ENCODE measurements at places on chromosomes 16 and 17.

DNA sequence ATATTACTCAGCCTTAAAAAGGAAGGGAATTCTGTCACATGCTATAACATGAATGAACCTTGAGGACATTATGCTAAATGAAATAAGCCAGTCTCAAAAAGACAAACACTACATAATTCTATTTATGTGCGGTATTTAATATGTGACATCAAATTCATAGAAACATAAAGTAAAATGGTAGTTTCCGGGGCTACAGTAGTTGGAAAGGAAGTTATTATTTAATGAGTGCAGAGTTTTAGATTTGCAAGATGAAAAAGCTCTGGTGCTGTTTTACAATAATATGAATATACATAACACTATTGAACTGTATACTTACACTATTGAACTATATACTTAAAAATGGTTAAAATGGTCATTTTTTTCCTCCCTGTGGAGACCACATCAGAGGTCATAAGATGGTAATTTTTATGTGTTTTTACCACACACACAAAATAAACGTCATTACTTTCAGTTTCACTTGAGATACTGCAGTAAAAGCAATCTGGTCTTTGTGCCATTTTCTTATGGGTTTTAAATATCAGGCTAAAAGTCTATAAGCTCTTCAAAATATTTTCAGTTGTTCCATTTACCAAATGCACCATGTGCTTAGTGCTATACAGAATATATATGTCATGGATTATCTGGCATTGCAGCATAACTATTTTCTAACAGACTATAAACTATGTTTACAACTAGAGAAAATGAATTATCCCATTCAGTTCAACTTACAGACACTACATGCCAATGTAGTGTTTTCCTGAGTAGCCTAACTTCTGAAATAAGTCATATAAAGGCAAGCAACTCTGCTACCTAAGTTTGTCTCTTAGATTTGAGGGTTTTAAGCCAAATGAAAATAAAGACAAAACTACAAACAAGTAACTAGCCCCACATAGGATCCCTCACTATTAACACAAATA, 90.9 kb downstream of the SPAG9 start:
- no peak for DNase-seq

- DNase-seq, result no peak
These were observed 14.2 kb upstream of the SYT17 start for GRCh38 chr16:19153876-19154275.

GRCh38 chr16:49763826-49764225, 92.1 kb downstream of the ZNF423 start:
- DNase-seq, result no peak

DNA sequence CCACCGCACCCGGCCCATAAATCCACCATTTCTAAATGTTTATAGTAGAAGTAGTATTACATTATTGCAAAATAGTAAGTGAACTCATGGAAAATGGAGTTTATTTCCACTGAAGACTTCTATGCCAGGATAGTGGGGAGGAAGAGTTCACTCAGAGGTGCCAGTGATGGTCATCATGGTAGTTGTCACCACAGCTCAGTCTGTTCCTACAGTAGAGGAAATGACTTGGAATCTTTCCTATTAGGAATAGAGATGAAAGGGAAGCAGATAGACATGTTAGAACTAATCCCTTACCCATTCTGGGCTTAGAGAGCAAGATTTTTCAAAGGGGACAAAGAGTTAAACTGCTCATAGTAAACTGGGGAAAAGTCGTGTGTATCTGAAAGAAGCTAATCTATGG, 20.1 kb downstream of the MRPL45 start:
- no peak for DNase-seq

GRCh38 chr16:80063031-80063712, 462.6 kb upstream of the MAF start:
- peak; percentile 56 for DNase-seq

GRCh38 chr16:86448306-86448890, 61.9 kb upstream of the FOXF1 start:
- DNase-seq, result no peak

GRCh38 chr16:70778901-70779309, 22.1 kb downstream of the VAC14 start:
- DNase-seq, result peak; percentile 94

GRCh38 chr17:4548721-4549531, 6.3 kb downstream of the MYBBP1A start:
- DNase-seq, result no peak

- DNase-seq, result no peak
These were observed 208.9 kb upstream of the CHMP6 start for GRCh38 chr17:80782536-80783427.

GRCh38 chr16:81214745-81215166, 23.7 kb upstream of the BCO1 start:
- no peak for DNase-seq

DNA sequence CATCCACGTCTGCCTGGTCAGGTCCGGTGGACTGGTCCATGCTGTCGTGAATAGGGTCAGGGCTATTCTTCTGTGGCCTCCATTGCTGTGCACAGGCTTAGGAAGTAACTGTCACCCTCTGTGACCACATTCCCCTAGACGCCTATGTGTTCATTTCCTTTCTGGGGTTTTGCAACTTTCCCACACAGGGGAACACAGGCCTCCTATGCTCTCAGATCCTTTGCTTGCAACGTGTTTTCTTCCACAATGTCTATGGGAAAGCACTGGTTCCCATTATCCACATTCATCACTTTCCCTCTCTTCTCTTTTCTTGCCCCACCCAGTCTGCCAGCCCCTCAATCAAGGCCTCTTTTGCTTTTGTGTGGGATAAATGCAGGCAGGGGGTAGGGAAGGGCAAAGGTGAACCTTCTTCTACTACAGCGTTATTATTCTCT, 43.2 kb upstream of the DNAJA2 start:
- no peak for DNase-seq

DNA sequence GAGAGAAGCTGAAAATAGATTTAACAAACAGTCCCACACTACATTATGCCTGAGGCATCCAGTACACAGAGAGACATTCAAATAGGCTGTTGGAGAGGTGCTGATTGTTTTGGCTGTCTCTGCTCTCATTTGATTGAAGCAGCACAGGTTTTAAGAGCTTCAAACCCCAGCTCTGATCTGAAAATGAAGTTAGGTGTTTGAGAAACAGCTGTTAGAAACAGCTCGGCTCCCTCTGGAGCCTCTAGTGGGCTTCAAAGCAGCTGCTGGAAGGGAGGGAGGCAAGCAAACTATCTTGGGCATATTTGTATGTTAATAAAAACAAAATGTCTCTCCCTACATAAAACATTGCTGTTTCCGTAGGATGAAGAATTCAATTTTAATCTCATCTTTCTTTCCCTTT, 607.3 kb upstream of the GOT2 start:
- DNase-seq, result no peak

DNA sequence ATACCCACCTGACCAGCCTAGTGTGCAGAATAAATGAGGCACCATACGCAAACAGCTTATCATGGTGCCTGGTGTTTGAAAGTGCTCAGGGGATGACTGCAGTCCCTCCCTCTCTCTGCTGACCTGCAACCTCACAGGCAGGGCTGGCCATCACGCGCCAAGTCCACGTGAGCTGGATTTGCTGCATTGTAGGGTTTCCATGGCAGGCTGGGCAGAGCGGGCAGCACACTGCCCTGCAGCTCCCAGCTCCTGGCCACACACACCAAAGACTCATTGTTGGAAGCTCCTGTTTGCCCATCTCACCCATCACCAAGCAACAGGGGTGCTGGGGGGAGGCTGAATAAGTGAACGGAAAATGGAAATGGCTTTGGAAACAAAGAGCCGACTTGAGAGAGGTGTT, 81.8 kb downstream of the IRX3 start:
- no peak for DNase-seq

GRCh38 chr16:12546918-12547607, 256.6 kb downstream of the CPPED1 start:
- DNase-seq, result no peak

DNA sequence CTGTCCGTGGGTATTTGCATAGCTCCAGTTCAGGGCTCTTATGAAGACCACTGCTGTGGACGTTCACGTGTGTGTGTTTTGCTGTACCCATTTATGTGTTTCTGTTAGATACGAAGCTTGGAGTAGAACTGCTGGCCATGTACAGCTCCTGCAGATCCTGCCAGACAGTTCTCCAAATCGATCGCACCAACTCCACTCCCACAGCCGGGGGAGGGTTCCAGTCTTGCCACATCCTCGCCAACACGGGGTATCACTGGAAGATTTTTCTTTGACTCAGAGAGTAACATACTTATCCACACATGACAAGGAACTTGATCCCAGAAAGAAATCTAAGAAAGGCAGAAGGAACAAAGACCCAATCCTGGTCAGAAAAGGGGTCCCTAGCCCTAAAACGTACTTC, 37.4 kb downstream of the TMEM186 start:
- DNase-seq, result no peak

- DNase-seq, result no peak
These were observed 12.1 kb downstream of the DNAJC7 start for GRCh38 chr17:42005166-42005565.

- peak; percentile 54 for DNase-seq
These were observed 37.2 kb downstream of the CCDC182 start for GRCh38 chr17:57707892-57708291.

GRCh38 chr16:85819245-85819644, 19.8 kb downstream of the COX4I1 start:
- peak; percentile 69 for DNase-seq

- DNase-seq, result no peak
These were observed 7.4 kb upstream of the MMP2 start for GRCh38 chr16:55471448-55472097.

GRCh38 chr16:48129926-48130325, 25.9 kb downstream of the ABCC12 start:
- no peak for DNase-seq

DNA sequence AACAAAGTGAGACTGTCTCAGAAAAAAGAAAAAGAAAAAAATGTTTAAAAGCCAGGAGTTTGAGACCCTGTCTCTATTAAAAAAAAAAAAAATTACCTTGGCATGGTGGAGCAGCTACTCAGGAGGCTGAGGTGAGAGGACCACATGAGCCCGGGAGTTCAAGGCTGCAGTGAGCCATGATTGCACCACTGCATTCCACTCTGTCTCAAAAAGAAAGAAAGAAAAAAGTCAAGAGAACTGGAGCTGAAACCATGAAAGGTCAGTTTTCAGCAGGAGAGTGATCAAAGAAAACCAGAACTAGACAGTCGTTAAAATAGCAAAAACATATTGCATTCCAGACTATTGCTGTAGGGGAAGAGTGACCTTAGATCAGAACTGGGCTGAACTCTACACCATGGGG, 8.8 kb downstream of the QPRT start:
- no peak for DNase-seq

All from right hindlimb (tissue), 1 donor.